ENCODE measurements at places on chromosomes 1 and 21.

- no peak overlapping the region for H3K27ac ChIP-seq
- no peak for DNase-seq
- no peaks in the 10 kb centered on the region for H3K36me3 ChIP-seq
- no peak overlapping the region for H3K4me3 ChIP-seq
These were observed 131.5 kb upstream of the FGGY start for GRCh38 chr1:59165353-59165752.

- peaks cover 13% of the 10 kb centered on the region for H3K4me1 ChIP-seq
- H3K36me3 ChIP-seq: no peaks in the 10 kb centered on the region
- H3K4me3 ChIP-seq: no peak overlapping the region
- DNase-seq: peak; percentile 77
- H3K27me3 ChIP-seq: peaks cover 11% of the 10 kb centered on the region
These were observed 1.2 kb downstream of the FAM167B start for GRCh38 chr1:32247983-32248889.

- peak overlapping the region; percentile 37 for H3K27ac ChIP-seq
- H3K4me1 ChIP-seq: peaks cover 18% of the 10 kb centered on the region
- no peak overlapping the region for H3K4me3 ChIP-seq
- H3K27me3 ChIP-seq: no peaks in the 10 kb centered on the region
These were observed 35.4 kb upstream of the FOXE3 start for GRCh38 chr1:47380699-47381098.

DNA sequence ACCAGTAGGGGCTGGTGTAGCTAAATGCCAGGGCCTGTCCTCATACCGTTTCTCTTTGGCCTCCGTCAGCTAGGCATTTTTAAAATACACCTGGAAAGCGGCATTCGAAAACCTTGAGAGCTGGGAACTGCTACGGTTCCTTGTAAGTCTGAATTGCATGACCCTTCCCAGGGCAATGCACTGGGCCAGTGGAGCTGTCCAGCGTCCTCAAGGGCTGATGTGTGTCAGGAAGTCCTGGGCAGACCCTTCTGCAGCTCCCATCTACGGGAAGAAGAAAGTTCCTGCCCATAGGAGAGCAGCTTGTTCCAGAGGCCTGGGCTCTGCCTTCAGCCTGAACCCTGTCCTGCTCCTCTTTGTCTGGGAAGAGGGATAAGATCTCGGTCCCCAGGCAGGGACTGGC is 34.1 kb downstream of the UBASH3A start:
- peak; percentile 49 for DNase-seq
- H3K36me3 ChIP-seq: no peaks in the 10 kb centered on the region
- no peak overlapping the region for H3K27ac ChIP-seq
- H3K4me3 ChIP-seq: no peak overlapping the region

- peaks cover 16% of the 10 kb centered on the region for H3K4me1 ChIP-seq
- H3K36me3 ChIP-seq: no peaks in the 10 kb centered on the region
- H3K4me3 ChIP-seq: no peak overlapping the region
- H3K27me3 ChIP-seq: peaks cover 6% of the 10 kb centered on the region
- DNase-seq: no peak
These were observed 36.1 kb upstream of the ST6GALNAC3 start for GRCh38 chr1:76038287-76039004.

DNA sequence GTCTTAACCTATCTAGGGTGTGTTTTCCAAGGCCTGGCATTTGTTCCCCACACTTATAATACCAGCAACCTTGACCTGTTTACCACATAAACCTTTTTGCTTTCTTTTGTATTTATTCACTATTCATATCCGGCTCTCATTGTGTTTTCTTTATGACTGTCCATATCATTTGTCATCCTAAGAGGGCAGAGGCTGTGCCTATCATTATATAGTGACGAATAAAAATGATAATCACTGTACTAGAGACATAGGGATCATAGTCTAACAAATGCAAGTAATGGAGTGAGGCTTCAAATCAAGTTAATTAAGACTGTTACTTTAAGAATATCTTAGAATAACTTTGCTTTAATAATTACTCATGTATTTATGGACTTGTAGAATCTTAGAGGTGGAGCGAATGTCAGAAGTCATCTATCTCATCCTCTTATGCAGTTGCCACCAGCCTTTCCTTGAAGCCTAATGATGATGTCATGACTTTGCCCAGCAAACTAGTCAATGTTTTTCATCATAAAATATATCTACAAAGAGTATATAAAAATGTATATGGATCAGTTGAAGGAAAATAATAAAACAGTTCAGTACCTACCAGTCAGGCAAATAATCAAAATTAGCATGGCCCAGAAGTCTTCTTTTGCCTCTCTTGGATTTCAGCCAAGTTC is 4.7 kb upstream of the ETV3 start:
- H3K4me1 ChIP-seq: peaks cover 8% of the 10 kb centered on the region
- peaks cover 3% of the 10 kb centered on the region for H3K27me3 ChIP-seq
- DNase-seq: no peak
- H3K4me3 ChIP-seq: no peak overlapping the region
- no peaks in the 10 kb centered on the region for H3K36me3 ChIP-seq
- H3K27ac ChIP-seq: no peak overlapping the region

- H3K4me3 ChIP-seq: no peak overlapping the region
- H3K4me1 ChIP-seq: peaks cover 3% of the 10 kb centered on the region
- H3K27ac ChIP-seq: no peak overlapping the region
- peaks cover 54% of the 10 kb centered on the region for H3K27me3 ChIP-seq
These were observed 4.9 kb upstream of the ATXN7L2 start for GRCh38 chr1:109478806-109479205.
